Effector memory CD8-positive, alpha-beta T cell (primary cell): ENCODE measurements at places on chromosomes 2 and 18.

GRCh38 chr2:202098291-202098690 lies 25.2 kb downstream of the KIAA2012 start:
- DNase-seq = no peak

- no peak for DNase-seq
Observed at GRCh38 chr2:219168932-219169331, 897 bp downstream of the SLC23A3 start.

- DNase-seq = no peak
Observed at GRCh38 chr18:74242438-74243096, 49.2 kb downstream of the CYB5A start.

DNA sequence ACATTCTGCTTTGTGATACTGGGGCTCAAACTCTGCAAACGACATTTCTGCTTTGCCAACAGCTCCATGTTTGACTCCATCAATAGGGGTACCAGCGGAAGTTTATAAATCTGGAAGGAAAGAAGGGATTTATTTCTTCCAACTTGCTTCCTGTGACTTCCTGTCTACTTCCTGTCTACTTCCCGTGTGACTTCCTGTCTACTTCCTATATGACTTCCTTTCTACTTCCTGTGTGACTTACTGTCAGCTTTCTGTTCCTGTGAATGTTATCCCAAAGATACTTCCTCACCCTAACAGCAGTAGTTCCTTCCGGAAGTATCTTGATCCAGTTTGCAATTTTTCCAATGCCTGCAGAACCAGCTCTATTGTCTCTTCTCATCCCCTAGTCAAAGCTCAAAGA lies 52.0 kb upstream of the MBOAT2 start:
- DNase-seq = no peak

DNA sequence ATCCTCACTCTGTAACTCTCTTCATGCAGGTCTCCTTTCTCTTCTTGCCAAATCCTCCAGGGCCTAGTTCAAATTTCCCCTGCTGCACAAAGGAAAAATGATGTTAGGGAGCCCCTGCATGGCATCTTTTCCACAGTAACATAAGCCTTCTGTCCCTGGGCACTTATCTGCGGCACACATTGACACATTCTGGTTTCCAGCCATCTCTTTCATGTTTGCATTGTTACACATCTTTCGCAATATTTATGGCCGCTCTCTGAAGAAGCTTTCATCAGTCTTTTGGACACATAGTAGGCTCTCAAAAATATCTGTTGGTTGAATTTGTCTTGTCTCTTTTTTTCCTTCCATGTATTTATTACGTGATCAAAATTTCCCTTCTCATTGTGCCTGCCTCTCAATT lies 1806.1 kb upstream of the PIK3C3 start:
- DNase-seq = no peak

GRCh38 chr2:26458365-26459042 lies 19.4 kb downstream of the OTOF start:
- no peak for DNase-seq

GRCh38 chr2:73899801-73900336 lies 7.1 kb downstream of the ACTG2 start:
- no peak for DNase-seq

DNA sequence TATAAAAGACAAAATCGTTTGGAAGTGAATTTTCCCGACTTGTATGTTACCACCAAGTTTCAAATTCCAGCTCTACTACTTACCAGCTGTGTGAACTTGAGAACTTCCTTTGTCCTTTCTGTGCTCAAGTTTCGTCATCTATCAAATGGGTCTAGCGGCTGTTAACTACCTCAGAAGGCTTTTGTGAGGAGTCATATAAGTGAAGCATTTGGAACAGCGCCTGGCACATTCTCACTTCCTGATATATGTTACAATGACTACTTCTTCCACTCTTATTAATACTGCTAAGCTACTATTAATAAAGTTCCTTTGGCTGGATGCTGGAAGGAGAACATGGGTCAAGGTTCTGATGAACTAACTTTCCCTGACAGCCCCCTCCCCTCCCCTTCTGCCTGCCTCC lies 104.5 kb downstream of the MEIS1 start:
- DNase-seq = no peak

- no peak for DNase-seq
Observed at GRCh38 chr18:11368020-11368419, 218.7 kb upstream of the PIEZO2 start.

- no peak for DNase-seq
Observed at GRCh38 chr2:174334278-174334715, 457 bp upstream of the SP9 start.

DNA sequence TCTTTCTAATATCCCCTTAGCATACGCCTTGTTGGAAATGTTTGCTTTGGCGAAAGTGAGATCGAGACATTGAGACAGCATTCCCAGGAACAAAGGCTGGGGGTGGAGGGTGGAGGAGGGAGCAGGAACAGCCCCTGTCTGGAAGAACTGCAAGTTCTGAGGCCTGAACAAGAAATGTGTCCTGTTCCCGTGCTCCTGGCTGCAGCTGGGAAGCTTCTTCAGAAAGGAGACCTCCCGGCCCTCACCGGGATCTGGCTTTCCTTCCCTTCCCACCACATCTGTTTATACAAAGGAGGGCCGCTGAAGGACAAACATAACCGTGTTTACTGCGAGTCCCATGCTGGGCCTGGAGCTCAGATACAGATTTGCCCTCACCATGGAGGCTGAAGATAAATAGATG lies 35.9 kb downstream of the AFF3 start:
- DNase-seq = no peak

GRCh38 chr2:157789933-157790511 lies 86.1 kb downstream of the ACVR1 start:
- no peak for DNase-seq

- no peak for DNase-seq
Observed at GRCh38 chr18:70649683-70650082, 360.8 kb downstream of the SOCS6 start.

DNA sequence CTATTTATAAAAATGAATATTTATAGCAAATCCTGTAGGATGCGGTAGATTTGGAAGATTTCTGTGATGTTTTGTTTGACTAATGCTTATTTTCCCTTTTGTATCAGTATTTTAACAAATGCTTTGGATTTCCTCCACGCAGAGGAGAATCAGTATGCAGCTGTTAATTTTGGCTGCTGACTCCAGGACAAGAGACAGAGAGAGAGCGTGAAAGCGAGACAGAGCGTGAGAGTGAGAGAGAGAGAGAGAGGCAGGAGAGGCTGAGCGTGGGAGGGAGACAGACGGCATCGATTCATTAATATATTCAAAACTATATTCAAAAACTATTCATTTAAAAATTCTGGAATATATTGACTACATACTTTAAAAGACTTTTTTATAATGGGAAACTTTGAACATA lies 62.5 kb downstream of the RRM2 start:
- DNase-seq = no peak

- DNase-seq = no peak
Observed at GRCh38 chr18:34976534-34976898, 64.7 kb upstream of the MAPRE2 start.

DNA sequence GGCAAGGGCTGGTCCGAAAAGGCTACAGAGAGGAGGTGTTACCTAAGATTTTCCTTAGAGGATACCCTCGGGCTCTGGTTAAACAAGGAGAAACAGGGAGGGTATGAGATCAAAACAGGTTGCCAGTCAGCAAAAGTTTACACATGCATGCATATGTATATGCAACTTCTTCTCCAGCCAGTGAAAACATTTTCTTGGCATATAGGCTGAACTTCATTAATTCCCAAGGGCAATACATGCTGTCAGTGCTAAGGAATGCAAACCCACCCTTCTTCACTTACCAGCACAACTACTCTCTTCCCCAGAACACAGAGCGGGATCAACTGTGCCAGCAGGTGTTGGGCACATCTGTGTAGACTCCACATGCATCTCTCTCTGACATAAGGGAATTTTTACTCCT lies 176.0 kb downstream of the GFPT1 start:
- DNase-seq = no peak

DNA sequence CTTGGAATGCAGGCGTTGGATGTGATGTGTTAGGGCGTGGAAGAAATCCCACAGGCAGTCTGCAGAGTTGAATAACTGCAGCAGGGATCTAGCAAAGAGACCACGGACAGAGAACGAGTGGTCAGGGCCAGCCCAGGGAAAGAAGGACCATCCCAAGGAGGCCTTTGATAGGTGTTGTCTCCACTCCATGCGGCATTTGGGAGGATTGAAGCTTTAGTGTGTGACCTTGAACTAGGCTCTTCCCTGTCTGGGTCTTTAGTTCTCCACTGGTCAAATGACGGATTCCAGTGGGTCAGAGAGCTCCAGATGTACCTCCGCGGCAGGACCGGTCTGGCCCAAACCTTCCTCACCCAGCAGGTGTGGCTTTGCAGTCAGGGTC lies 18.4 kb downstream of the GREB1 start:
- DNase-seq = no peak

DNA sequence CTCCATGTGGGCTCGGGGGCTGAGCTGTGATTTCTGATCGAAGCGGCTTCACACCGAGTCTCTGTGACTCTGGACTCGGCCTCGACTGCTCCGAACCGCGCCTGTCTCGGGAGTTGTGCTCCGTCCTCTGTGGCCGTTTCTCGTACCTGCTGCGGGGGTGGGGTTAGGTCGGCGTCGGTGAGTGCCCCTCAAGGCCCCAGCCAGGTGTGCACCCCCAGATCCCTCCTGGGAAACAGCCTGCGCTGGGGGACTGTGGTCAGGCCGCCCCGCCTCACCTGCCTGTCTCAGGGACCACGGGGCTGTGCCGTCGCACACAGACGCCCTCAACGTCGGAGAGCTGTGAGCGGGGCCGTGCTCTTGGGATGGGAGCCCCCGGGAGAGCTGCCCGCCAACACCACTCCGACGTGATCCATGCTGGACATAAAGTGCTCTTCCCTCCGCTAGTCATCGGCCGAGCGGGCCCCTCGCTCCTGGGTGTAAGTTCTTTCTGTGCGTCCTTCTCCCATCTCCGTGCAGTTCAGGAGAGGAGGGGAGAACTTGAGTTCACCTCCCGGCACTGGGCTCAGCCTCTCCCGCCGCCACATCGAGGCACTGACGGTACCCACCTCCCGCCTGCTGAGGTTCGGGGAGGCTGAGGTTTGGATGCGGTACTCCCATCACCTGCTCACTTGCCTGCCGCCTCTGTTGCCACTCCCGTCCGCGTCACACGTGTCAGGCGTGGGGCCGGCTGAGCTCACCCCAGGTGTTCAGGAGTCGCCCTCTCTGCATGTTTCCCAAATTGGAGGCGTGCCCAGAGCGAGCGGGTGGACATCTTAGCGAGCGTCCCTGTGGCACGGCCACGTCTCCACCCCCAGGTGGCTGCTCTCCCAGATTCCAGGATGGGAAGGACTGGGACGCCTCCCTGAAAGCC lies 55.7 kb downstream of the CTDP1 start:
- DNase-seq = no peak

- DNase-seq = no peak
Observed at GRCh38 chr18:74453016-74453566, 4.0 kb downstream of the DIPK1C start.

DNA sequence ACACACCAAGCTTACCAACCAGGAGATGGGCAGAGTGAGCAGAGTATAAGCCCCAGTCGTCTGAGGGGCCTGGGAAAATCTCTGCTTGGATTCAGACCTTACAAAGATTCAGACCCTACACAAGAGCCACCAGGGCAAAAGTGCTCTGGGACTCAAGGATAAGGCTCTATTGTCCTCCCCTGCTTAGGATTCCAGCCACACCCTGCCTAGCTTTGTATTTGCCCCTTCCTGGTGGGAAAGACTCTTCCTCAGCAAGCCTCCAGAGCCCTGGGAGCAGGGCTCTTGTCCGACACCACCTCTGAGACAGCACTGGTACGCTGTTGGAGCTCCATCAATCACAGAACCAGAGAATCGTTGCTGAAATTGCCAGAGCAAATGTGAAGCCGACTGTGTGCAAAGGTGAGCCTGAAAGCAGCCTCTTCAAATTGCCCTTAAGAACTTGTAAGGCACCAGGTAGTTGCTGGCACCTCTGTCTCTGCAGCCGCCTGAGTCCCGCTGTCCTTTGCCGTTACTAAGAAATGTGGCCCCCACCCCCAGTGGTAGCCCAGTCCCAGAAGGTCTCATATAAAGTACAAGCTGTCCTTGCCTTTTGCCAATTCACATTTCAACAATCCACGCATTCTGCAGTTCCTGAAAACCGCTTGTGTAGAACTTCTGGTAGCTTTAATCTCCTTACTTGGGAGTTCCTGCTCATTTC lies 148.7 kb downstream of the CTIF start:
- no peak for DNase-seq

GRCh38 chr2:102253753-102254150 lies 57.6 kb upstream of the IL1RL1 start:
- no peak for DNase-seq
